ENCODE measurements at places on chromosomes 4 and X.

DNA sequence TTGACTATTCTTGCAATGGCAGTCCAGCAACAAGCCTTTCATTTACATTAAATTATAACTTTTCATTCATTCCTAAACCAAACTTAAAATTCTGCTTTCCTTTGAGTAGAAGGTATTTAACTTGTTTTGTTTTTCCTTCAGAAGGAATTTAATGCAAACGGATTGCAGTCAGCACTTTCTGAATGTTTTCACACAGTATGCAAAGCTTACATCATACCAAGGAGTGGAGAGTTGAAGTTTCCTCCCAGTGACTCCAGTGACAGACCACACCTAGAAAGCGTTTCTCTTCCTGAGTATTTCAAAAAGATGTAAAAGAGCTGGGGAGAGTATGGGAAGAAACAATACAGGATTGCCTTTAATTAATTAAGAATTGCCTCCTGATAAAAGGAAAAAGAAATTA, 8.1 kb downstream of the EPGN start:
- no peak for DNase-seq

GRCh38 chr4:26476545-26476944, 13.7 kb downstream of the CCKAR start:
- DNase-seq = no peak

- no peak for DNase-seq
Observed at GRCh38 chrX:141164406-141164805, 12.5 kb downstream of the LDOC1 start.

- DNase-seq = no peak
Observed at GRCh38 chr4:188596021-188596420, 456.8 kb downstream of the TRIML1 start.

GRCh38 chrX:30714138-30714537, 60.9 kb downstream of the GK start:
- DNase-seq = no peak

DNA sequence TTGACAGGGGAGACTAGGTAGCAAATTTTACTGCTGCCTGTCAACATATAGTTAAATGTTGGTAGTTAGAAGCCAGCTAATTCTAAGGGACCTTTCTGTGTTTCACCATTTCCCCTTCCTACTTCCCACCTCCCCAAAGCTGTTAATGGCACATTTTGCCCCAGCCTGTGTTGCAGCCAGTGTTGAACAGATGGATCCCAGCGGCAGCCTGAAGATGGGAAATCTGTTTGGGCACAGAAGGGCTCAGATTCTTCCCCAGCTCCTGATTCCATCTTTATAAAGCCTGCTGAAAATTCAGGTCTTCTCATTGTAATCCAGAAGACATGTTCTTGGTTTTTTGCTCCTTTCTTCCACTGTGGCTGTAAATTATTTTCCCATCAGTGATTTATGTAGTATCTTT, 89.0 kb downstream of the SPRY1 start:
- no peak for DNase-seq

- DNase-seq = no peak
Observed at GRCh38 chr4:101989551-101989950, 199.0 kb downstream of the BANK1 start.

DNA sequence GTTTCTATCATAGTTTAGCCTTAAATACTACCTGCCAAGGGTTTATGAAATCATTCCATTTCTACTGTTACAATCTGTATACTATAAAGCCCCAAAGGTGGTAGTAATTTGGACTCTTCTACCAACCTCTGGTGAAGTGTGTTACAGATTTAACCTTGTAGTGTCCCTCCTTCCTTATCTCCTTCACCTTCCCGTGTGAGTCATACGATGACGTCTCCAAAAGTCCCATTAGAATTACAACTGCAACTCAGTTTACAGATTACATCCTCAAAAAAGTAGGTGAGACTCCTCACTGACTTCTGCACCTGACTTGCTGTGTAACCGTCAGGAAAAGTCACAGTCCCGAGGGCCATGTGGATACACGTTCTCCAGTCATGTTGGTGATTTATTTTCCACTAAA, 219.0 kb downstream of the DCTD start:
- DNase-seq = no peak

DNA sequence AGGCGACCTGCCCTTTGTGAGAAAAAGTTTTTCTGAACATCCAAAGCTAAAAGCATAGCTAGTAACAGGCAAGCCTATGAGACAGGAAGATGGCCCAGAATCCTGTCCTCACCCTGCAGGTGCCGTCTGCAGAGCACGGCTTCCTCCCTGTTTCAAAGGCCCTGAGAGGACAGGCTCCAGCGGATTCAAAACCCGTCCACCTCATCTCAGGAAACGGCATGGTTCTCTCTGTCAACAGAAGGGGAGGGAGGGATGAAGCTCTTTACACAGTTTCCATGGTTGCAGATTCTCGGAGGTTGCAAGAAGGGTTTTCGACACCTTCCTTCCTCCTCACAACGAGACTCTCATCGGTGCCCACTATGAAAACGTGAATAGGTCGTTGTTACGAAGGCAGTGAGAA, 8.3 kb downstream of the PPP2R3B start:
- no peak for DNase-seq

DNA sequence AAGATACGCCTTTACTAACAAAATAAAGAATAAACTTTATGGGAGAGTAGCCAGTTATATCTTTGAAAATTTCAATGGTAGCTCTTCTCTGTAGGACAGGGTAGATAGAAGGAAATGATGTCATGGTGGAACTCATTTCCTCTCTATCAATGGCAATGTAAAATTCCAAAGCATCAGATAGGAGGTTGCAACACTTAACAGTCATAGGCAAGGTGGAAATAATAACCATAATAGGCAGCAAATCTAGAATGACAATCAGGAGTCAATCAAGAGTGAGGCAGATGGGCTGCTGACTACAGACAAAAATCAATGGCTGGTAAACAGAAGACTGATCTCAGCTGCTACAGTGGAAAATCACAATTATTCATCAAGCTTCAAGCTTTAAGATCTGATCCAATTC, 53.9 kb upstream of the TET2 start:
- no peak for DNase-seq

GRCh38 chrX:24369816-24370215, 9.4 kb downstream of the SUPT20HL1 start:
- DNase-seq = no peak

DNA sequence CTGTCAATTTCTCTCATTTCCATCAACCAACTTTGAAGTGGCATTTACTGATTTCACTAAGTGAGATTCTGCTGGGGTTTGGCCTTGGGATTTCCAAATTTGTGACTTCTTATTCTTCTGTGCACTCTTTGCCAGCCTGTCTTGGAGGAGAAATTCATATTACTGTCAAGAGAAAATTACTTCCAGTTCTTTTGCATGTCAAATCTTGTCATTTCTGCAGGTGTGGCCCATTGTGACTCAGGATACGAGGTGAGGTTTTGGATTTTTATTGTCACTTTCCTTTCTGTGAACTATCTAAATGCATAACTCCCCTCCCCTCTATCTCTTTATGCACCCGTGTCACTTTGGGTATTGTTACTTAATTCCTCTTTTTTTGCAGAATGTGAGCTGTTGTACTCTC, 102.6 kb upstream of the GUCY1A1 start:
- DNase-seq = no peak

DNA sequence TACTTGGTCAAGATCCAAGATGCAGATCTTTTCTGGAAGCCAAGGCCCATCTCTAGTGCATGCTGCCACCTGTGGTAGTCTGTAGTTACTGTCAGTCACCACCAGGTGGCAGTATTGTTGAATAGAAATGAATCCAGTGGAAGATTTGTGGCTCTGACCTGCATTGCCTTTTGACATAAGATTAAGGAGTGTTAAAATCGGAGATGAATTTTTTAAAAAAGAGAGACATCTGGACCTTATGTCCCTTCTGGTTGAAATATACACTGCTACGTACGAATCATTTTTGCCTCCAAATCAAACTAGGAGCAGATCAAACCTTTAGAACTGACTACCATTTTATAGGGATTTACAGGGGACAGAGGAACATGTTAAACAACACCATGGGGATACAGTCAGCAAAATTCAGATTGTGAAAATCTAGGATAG, 46.9 kb upstream of the RHOH start:
- DNase-seq = peak; percentile 62

DNA sequence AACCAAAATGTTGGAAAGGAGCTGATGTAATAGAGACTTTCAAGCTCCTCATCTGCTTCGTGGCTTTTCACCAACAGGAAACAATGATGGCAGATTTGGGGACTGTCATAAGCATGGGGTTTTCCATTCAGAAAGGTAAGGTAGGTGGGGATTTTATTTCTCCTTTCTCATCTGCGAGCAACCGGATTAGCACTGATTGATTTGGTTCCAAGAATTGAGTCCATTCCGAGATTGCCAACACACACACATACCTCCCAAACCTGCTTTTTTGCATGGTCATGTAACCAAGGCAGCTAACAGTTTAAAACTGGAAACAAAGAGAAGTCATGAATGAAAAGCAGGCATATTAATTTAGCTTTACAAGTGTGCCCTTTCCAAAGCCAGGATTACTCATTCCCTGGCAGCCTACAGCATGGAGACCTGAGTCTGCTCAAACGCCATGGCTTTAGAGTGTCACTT, 63.0 kb upstream of the LNX1 start:
- peak; percentile 70 for DNase-seq

DNA sequence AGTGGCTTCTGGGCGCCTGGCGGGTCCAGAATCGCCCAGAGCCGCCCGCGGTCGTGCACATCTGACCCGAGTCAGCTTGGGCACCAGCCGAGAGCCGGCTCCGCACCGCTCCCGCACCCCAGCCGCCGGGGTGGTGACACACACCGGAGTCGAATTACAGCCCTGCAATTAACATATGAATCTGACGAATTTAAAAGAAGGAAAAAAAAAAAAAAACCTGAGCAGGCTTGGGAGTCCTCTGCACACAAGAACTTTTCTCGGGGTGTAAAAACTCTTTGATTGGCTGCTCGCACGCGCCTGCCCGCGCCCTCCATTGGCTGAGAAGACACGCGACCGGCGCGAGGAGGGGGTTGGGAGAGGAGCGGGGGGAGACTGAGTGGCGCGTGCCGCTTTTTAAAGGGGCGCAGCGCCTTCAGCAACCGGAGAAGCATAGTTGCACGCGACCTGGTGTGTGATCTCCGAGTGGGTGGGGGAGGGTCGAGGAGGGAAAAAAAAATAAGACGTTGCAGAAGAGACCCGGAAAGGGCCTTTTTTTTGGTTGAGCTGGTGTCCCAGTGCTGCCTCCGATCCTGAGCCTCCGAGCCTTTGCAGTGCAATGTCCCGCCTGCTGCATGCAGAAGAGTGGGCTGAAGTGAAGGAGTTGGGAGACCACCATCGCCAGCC, at the start of gene ATOH1:
TSS of gene ATOH1 (plus strand) at position 422 of the 663 bp plus-strand sequence. CDS start at position 596, 174 bp downstream.
- DNase-seq = peak; percentile 32

- DNase-seq = no peak
Observed at GRCh38 chr4:1731180-1731579, 9.9 kb downstream of the TACC3 start.

DNA sequence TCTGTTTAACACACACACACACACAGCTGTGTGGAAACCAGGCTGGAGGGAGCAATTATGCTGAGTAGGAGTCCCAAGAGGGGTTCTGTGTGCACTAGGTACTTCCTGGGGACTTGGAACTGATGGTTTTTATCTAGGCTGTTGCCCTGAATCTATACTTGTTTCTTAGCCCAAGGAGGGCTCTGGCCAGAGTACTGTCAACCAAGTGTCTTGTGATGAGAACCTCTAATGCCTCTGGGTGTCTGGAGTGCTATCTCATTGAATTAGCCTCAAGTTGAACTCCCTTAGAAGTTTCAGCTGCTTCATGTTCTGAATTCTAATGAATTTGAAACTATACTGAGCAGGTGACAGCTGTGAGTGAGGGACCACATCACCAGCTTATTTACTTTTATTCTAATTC, 16.6 kb downstream of the ARHGAP24 start:
- DNase-seq = no peak

DNA sequence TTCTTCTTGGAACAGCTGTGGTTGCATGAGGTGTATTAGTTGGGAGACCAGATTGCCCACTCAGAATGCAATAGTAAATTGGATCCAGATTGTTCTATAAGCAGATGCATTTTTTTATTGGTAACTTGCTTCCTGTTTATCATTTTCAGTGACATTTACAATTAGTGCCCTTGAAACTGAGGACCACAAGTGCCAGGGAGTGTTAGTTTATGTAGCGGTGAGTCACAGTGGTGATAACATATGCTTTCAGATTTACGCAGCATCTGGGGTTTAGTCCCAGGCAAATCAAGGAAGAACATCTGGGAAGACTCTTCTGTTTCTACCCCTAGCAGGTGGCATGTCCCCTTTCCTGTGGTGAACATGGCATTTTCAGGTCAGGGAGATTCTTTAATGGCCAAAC, 24.1 kb downstream of the FRMPD4 start:
- peak; percentile 6 for DNase-seq

DNA sequence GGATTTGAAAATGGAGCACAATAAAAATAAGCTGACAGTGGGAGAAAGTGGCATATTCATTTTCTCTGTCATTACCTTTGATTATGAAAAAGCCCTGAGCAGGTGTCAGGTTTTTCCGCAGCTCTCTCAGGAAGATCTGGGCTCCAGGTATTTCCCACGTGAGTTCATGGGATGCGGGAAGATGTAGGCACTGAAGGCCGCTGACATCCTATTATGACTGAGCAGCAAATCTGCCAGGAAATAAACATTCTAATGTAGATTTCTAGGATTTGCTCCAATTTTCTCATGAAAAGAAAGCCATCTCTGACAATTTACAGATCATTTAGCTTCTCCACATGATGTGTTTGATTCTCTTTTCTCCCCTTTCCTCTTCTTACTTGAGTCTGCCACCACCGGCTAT, 160.7 kb downstream of the KIT start:
- no peak for DNase-seq

DNA sequence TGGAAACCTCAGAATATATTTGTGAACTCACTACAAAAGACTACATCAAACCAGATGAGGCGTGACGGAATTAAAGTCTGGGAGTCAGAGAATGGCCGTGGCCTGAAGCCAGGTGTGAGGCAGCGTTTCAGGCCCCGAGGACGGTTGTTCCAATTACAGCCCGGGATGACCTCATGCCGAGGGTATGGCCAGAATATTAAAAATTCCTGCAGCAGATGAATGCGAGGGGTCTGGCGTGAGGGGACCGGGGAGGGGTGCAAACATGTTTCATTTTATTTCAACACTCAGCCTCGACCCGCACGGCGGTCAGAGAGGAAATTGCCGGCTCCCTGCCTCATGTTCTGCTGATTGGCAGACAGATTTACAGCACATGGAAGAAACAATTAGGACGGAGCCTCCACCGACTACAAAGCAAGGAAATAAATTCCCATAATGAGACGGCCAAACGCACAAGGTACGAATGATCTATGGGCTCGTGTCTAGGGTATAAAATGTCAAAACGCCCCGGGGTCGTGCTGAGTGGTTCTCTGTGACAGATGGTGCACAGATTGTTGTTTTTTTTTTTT, 289.7 kb downstream of the SHOX start:
- peak; percentile 58 for DNase-seq

- no peak for DNase-seq
Observed at GRCh38 chr4:145879598-145879997, 59.0 kb downstream of the ZNF827 start.

DNA sequence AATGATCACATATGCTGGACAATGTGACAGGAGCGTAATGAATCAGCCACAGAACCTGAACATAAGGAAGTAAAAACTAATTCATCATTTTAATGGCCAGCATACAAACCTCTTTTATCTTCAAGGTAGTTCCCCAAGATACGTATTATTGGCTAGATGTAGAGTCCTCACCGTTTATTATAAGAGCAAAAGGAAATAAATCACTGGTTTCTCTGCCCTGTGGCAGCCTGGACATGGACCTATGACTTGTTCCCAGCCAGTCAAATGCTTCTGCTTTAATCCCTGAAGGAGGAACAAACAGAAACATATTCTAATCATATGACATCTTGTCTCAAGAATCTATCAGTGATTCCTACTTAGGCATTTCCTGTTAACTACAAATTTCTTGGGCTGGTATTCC, 86.8 kb upstream of the FAM241A start:
- peak; percentile 19 for DNase-seq
